ENCODE measurements at places on chromosomes 5 and 9. TPM values are rescaled to one million over a fixed set of nuclear protein-coding genes. Genes with fewer than 3 reads are reported as not detected.

DNA sequence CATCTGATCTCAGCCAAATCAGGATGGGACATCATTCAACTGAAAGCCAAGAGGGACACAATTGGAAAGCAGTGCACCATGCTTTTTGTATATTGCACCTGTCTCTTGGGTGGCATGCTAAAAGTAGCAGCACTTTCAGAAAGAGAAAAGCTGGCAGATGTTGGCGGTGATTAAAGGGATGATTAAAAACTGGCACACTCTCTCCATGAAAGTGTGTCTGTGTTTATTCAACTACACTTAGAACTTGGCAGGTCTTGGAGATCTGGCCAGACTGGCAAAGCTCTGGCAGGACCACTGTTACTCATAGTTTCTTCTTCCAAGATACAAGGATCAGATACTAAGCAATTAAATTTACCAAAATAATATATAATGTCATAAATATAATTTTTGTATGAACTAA is 112.9 kb upstream of the ELAVL2 start:
- DNase-seq = no peak

- no peak for DNase-seq
Observed at GRCh38 chr9:89811886-89812450, 207.2 kb downstream of the GADD45G start.

DNA sequence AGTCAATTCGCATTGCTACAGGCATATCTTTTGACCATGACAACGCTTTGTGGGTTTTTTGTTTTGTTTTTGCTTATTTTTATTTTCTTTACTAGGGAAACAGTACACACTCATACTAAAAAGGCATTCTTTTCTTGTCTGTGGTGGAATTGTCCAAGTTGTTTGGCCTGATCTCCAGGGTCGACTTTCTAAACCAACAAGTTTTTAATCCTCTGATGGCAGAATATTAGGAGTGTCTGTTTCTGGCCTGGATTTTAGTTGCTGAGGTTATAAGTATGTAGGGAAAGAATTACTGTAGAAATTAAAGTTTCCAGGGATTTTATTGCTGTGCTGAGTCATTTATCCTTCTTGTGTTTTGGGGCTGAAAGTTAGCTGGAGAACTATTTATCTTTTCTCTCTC is 218.5 kb downstream of the TAF11L14 start:
- no peak for DNase-seq

DNA sequence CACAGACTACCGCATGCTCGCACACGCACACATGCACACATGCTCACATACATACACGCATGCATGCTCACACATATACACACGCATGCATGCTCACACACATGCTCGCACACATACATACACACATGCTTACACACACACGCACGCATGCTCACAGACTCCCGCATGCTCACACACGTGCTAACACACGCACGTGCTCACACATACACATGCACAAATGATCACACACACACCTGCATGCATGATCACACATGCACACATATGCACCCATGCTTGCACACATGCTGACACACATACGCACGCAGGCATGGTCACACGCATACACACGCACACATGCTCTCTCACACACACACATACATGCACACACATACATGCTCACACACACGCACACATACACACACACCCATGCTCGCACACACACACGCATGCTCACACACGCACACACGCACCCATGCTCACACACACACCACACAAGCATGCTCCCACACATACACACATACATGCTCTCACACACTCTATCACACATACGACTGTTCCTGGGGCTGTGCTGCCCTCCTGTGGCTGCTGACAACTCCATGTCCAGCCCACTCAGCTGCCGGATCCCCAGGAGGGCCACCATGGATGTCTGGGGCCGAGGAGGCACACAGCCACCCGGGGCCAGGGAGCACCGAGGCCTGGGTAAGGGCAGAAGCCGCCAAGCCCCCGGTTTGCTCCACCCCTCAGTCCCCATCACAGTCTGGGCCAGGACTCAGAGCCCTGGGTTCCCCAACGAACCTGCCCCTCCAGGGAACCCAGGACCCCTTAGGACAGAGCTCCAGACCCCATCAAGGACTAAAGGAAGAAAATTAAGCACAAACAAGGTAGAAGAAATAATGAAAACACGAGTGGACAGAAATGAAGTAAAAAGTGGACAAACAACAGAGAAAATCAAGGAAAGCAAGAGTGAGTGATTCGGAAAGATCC is 31.4 kb upstream of the EGFL7 start:
- peak; percentile 84 for DNase-seq

- DNase-seq = no peak
Observed at GRCh38 chr9:85569988-85570387, 171.8 kb downstream of the AGTPBP1 start.

GRCh38 chr5:174563899-174564298 is 160.5 kb upstream of the MSX2 start:
- no peak for DNase-seq

DNA sequence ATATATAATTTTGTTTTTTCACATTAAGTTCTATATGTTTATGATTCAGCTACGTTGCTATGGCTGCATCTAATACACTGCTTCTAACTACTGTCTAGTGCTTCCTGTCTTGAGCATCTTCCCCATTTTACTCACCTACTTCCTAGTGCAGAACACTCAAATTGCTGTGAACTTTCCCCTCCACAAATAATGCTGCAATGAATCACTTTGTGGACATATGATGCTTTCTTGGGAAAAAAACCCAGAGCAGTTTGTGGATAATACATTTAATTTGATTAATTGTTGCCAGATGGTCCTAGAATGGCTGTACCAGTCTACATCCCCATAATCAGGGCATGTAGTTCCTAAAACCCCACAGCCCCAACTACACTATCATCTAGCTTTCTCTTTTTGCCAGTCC is 18.5 kb downstream of the CD180 start:
- no peak for DNase-seq

KIF2A gene
- total RNA-seq = 209 TPM

RASGRF2 gene
- total RNA-seq = 8.6 TPM

DNA sequence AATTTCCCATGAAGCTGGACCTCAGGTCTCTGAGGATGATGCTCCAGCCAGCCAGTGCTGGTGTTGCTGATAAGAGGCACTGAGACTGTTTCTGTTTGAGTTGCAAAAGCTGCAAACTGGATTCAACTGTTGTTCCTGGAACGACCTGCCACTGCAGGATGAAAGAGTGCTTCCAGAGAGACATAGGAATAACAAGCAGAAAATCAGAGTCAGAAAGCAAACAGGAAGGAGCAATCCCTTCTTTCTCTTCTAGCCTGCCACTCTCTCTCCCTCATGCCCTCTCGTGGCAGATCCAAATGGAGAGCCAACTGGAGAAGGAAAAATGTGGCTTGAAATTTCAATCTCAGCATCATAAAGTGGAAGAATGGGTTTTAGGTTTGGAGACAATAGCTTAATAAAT is 110.4 kb downstream of the STARD4 start:
- no peak for DNase-seq

DNA sequence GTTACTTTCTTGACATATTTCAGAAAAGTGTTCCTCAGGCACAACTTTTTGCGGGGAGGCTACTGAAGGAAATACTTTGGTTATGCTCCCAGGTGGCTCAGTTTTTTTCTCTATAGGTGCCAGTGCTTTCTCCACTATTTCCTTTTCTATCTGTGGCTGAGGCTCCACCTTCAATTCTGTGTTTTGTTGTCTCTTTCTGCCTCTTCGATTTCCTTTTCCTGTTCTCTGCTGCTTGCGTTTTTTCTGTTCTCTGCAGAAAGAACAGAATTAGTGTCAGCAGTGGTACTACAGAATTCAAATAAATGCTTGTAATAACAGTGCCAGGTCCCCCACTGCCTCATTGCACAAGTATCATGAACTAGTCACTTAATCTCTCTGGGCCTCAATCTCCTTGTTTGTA is 7.0 kb downstream of the HEMGN start:
- DNase-seq = no peak

DNA sequence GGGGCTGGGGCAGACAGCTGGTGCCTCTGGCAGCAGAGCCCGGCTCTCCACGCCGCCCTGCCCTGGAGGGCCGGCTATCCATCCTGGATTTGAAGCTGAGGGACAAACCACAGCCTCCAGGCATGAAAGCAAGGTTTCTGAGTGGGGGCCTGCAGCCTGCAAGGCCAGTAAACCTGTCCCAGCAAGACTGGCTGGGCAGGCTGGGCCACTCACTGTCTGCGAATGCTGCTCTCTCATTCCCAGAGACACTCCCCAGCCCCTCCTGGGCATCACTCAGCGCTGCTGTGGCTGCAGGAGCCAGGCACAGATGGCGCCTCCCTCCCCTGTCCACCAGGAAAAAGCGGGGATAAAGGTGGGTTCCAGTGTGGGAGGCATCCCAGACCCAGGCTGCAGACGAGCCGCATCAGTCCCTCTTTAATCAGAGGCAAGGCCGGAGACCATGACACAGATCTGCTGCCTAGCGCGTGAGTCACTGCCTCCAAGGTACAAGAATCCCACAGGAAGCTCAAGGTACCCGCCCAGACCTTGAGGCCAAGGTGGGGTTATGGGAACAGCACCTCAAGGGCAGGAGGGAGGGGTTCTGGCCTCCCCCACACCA is 118.0 kb downstream of the VAV2 start:
- DNase-seq = no peak

GRCh38 chr5:96703384-96703920 is 41.3 kb downstream of the CAST start:
- DNase-seq = no peak

DNA sequence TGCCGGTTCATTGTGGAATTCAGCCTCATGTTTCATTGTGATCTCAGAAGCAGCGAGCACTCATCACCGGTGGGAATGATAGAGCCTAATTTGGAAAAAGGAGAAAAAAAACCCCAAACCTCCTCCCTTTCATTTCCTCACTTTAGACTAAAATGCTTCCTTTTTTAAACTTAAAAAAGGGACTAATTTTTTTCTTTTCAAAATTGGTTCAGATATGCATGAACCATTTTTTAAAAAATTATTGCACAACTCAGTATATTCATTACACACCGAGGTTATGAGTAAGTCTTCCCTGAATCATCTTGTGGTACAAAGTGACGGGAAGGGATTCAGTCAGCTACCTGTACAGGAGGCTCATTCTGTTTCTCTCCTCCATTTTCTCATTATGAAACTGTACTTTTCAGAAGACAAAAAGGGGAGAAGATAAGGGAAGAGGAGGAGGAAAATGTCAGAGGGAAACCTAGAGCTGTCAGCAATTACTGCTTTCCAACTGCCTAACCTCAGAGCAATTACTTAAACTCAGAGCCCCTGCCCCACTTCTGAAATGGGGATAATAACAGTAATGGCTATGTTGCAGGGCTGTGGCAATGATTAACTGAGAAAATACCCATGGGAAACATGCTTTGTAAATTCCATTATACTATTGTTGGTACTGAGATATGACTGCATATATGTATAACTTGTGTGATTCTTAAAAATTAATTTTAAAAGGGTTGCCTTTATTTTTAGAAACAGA is 24.0 kb downstream of the GALNT10 start:
- DNase-seq = no peak

ETF1 gene
- 131 TPM for total RNA-seq

PROB1 gene
- 3.8 TPM for total RNA-seq

- DNase-seq = no peak
Observed at GRCh38 chr9:128841694-128842492, 12.3 kb upstream of the SPOUT1 start.

NUTM2F gene
- total RNA-seq = not detected

DNA sequence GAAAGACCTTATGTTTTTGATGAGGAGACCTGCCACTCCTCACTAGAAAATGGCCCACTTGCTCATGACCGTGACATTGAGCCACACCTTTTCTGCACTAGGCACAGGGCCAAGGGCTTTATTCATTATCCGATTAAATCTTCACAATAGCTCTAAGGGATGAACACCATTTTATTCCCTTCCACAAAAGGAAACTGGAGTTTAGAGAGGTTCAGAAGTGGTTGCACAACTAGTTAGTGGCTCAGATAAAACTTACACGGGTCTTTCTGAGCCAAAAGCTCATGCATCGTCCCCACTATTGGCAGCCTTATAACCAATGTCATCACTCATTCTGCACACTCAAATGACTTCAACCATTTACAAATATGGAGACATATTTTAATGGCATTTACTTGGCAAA is 39.4 kb downstream of the SUSD1 start:
- DNase-seq = no peak

PCDHB5 gene
- total RNA-seq = not detected

- DNase-seq = no peak
Observed at GRCh38 chr5:107985144-107985543, 314.4 kb upstream of the EFNA5 start.

CDKN2A gene
- total RNA-seq = 3.9 TPM

DNA sequence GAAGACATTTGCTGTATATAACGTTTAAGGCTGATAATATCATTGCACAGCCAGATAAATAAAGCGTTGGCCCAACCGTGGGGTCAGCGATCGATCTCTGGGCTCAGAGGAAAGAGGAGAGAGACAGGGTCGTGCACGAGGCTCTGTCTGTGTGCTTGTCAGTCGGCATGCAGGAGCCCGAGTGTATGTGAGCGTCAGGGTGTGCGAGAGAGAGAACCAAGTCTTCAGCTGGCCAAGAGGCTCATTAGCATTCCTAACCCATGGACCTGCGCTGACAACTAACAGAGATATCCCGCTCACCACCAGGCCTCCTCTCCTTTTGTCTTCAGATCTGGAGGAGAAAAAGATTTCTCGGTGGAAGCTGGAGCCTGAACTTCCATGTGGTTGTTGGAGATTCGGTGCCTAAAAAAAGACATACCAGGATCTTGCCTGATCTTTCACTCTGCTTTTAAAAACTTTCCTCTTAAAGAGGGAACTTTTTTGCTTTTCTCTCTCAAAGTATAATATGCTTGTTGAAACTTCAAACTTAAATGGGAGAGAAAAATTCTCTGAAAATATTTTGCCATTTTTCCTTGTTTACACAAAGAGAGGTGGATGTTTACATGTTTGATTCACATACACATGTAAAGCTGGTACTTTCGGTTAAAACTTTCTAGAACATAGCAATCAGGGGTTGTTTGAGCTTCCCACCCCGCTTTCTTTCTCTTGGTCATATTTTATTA is 16.5 kb downstream of the NR2F1 start:
- DNase-seq = no peak

- DNase-seq = no peak
Observed at GRCh38 chr9:107683566-107683965, 194.0 kb upstream of the KLF4 start.

DNA sequence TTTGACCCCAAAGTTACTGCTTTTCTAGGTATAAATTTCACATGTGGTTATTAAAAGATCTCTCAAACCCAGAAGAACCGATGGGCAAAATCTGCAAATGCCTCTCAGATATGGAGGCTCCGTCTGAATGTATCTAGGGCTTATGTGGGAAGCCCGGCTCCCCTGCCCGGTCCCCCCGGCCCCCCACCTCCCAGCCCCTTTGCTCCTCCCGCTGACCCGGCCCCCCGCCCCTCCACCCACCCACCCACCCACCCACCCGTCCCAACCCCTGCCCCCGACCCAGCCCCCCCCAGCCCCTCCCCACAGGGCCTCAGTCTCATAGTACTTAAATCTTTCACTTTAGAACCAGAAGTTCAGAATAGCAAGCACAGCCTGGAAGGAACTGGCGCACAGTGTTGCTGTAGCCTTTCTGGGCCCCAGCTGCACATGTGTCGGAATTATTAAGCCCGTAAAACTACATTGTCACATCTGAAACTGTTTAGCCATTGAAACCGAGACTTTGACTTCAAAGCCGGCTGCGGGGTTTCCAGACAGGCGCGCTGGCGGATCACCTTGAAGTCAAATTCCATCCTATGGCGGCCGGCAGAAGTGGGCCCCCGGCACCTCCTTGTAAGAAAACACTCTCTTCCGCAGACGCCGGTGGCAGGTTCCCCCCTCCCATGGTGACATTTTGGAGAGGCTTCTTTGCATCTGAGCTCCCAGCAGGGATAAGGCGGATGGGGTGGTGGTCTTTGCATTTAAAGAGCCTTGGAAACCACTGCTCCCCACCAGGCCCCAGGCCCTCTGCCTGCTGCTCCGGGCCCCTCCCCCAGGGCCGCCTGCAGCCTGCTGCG is 12.8 kb downstream of the NKD2 start:
- DNase-seq = no peak

OR13C3 gene
- total RNA-seq = not detected

Data from activated CD4-positive, alpha-beta memory T cell treated with anti-CD3 and anti-CD28 coated beads for 36 hours (primary cell).